ENCODE measurements at places on chromosomes 2 and 18.
A peak's percentile ranks its signal among the peaks of the same experiment; 100 is the strongest.

GRCh38 chr2:55888936-55889335 is 34.6 kb downstream of the EFEMP1 start:
- no peak for DNase-seq

DNA sequence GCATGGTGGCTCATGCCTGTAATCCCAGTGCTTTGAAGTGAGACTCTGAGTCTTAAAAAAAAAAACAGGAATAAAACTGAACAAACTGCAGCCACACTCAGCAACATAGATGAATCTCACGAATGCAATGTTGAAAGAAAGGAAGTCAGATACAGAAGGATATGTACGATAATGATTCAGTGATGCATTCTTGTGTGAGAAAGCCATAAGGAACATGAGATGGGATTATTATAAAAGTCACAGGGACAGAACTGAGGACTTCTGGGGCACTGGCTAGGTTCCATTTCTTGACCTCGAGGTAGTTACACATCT is 56.9 kb upstream of the SMAD2 start:
- peak; percentile 55 for DNase-seq

- DNase-seq: no peak
Observed at GRCh38 chr2:69291721-69292120, 95.3 kb downstream of the GFPT1 start.

DNA sequence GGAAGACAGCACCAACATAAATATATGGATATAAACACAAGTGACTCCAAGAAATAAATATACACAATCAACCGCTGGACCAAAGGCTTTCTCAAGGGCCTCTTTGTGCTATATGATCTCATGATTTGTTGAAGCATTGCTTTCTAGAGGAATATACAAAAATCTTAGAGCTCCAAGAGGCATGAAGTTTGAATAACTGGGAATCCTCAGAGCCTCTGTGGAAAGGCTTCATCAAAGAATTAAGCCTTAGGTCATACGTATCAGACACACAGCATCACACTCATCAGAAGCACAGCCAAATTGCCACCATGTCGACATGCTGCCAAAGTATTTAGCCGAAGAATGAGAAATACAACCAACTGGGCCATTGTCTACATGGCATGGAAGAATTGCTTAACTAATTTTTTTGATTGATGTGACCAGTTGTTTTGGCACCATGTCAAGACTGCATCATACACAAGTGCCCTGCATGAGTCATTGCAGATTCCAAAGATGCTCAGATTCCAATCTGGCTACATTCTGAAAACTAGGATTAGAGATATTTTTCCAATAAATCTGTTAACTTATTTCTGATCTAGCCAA is 860.6 kb upstream of the ZEB2 start:
- no peak for DNase-seq

GRCh38 chr18:76495006-76495370 is at the start of gene ZNF516:
ZNF516 (minus strand) TSS chr18:76495242; CDS start chr18:76443054, 52,188 bp downstream.
- peak; percentile 83 for DNase-seq

GRCh38 chr18:44715245-44715644 is 34.6 kb downstream of the SETBP1 start:
- DNase-seq: no peak

GRCh38 chr2:146212602-146213001 is 1632.2 kb upstream of the ACVR2A start:
- no peak for DNase-seq

GRCh38 chr2:66236816-66237802 is 197.8 kb upstream of the MEIS1 start:
- DNase-seq: no peak

DNA sequence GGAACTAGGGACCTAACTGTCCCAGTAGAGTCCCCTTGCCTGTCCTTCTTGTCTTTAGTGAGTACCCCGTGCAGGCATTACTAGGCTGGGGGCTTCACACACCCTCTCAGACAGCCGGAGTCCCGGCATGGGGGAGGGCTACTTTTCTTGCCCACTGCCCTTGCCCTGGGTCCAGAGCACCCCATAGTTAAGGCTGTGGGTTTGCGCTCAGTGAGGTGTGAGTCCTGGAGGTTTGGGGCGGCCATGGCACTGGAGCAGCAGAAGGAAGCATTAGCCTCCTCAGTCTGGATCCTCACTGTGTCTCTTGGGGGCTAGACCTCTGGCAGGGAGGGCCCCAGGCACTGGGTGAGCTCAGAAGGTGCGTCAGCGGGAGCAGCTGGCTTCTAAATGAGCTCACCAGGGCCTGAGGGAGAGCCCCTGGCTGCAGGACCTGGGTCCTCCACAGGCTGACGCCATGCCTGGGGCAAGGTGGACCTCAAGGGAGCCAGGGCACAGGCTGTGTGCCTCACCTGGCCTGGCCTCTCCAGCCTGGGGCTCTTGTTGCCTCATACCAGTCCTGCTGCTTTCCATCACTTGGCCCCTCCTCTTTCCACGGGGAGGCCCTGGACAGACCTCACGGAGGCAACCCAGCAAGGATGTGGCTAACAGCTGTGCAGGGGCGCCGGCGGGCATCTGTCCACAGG is 27.4 kb downstream of the HS6ST1 start:
- no peak for DNase-seq

GRCh38 chr2:240383871-240384700 is 51.4 kb upstream of the GPC1 start:
- no peak for DNase-seq

- peak; percentile 89 for DNase-seq
Observed at GRCh38 chr2:24360050-24360962, at the start of gene ITSN2. ITSN2 (minus strand) TSS chr2:24360536; CDS start chr2:24328082, 32,454 bp downstream.

All from suppressor macrophage (primary cell).